ENCODE measurements at places on chromosomes 1 and 21. TPM values are rescaled to one million over a fixed set of nuclear protein-coding genes. Genes with fewer than 3 reads are reported as not detected.

DNA sequence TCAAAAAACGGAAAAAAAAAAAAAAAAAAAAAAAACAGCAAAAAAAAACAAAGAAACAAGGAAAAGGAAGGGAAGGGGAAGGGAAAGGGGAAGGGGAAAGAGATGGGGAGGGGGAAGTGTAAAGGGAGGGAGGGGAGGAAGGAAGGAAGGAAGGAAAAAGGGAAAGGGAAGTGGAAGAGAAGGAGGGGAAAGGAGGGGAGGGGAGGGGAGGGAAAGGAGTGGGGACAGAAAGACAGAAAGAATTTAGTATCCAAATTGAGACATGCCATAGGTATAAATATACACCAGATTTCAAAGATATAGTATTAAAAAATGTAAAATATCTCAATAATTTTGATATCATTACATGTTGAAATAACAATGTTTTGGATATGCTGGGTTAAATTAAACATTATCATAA, 25.8 kb downstream of the ARID4B start:
- no peak for DNase-seq

The KRTAP19-7 gene
- not detected for polyA plus RNA-seq

GRCh38 chr1:59638231-59638711, 176.5 kb upstream of the HOOK1 start:
- no peak for DNase-seq

DNA sequence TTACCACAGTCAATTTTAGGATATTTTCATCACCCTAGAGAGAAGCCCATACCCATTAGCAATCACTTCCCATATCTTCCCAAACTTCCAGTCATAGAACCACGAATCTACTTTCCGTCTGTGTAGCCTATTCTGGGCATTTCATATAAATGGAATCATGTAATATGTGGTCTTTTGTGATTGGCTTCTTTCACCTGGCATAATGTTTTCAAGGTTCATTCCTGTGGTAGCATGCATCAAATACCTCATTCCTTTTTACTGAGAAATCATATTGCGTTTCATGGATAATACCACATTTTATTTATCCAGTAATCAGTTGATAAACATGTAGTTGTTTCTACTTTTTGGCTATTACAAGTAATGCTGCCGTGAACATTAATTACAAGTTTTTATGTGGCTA, 21.5 kb downstream of the DESI2 start:
- DNase-seq, result no peak

The LCE1B gene
- polyA plus RNA-seq, result not detected

The LCE2B gene
- not detected for polyA plus RNA-seq

DNA sequence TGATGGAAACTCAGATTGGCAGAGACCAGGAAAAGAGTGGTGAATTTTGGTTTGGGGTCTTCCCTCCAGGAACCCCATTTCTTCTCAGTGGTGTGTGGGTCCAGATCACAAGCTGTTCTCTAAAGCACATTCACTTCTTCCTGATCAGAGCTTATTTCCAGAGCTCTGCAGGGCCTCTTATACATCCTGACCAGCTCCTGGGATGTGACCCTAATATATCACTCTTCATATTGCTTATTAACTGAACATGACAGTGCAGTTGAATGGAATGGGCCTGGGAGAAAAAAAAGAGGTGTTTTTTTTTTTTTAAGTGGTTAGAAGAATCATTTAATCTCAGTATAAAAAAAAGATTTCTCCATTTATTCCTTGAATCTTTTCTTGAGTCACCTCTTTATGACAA, 29.6 kb upstream of the DNM3 start:
- DNase-seq, result no peak

- no peak for DNase-seq
These were observed 26.2 kb upstream of the ADARB1 start for GRCh38 chr21:45048026-45048698.

- DNase-seq, result no peak
These were observed 53.5 kb downstream of the ITSN1 start for GRCh38 chr21:33695813-33696212.

DNA sequence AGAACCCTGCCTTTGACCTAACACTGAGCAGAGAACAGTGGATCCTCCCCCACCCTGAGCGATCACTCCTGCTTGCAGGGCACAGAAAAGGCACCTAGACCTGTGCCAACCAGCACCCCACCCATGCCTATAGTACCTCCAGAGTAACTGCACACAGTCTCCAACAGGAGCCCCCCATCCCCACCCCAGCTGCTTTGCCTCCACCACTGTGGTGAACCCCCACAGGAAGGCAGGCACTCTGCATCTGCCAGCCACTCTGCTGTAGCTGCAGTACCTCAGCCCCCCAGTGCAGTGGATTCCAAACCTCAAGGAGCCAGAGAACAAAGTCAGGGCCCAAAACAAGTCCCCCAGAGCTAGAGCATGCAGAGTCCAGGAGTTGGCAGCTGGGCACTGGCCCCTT, 10.7 kb downstream of the SPATC1L start:
- DNase-seq, result no peak

The KRTAP6-2 gene
- not detected for polyA plus RNA-seq

DNA sequence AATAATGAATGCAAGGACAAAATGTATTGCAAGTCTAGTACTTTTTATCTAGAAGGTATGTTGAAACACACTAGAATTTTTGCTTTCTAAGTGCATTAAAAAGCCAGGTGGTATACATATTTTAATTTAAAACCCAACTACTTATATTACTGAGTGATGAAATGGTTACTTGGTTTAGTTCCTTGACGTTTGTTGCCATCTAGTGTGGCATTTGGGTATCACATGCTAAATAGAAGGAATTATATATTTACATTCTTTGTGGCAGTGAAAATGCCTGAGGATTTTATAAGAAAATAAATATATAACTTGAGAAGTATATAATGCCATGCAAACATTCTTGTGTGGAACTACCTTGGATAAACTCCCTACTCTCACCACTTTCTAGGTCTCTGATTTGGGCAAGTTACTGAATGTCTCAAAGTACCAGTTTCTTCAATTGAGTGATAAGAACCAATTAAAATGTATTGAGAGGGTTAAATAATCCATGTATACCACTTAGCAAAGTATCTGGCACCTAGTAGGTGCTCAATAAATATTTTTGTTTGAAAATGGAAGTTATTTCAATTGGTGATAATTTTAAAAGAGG, 69.6 kb downstream of the SDCCAG8 start:
- no peak for DNase-seq

The CFHR4 gene
- not detected for polyA plus RNA-seq

GRCh38 chr21:34593954-34594531, 20.9 kb downstream of the RCAN1 start:
- DNase-seq, result no peak

The NTMT2 gene
- polyA plus RNA-seq, result not detected

GRCh38 chr1:36977731-36978406, 56.4 kb downstream of the GRIK3 start:
- no peak for DNase-seq

- no peak for DNase-seq
These were observed 47.1 kb downstream of the PRDM15 start for GRCh38 chr21:41831866-41832595.

DNA sequence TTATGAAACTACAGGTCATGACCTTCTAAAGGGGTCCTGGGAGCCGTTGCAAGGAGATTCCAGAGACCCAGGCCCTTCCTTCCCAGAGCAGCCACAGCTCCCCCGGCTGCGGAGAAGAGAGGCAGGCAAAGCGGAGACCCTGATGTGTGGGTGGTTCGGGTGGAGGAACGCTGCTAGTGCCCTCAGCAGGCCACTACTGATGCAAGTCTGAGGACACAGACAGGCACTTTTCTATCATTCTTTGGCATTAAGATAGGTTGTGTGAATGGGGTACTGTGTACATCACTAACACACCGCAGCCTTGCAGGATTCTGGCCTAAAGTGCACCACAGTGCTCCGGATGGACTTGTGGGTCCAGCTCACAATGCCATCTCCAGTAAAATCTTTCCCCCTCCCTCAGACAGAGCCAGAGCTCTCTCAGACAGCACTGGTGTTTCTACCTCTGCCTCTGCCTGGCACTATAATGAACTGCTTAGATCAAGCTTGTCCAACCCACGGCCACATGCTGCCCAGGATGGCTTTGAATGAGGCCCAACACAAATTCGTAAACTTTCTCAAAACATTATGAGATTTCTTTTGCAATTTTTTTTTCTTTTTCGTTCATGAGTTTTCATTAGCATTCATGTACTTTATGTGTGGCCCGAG, 121.4 kb downstream of the TGFBR3 start:
- DNase-seq, result no peak

The LCE1D gene
- polyA plus RNA-seq, result not detected

The CDA gene
- 4.2 TPM for polyA plus RNA-seq

DNA sequence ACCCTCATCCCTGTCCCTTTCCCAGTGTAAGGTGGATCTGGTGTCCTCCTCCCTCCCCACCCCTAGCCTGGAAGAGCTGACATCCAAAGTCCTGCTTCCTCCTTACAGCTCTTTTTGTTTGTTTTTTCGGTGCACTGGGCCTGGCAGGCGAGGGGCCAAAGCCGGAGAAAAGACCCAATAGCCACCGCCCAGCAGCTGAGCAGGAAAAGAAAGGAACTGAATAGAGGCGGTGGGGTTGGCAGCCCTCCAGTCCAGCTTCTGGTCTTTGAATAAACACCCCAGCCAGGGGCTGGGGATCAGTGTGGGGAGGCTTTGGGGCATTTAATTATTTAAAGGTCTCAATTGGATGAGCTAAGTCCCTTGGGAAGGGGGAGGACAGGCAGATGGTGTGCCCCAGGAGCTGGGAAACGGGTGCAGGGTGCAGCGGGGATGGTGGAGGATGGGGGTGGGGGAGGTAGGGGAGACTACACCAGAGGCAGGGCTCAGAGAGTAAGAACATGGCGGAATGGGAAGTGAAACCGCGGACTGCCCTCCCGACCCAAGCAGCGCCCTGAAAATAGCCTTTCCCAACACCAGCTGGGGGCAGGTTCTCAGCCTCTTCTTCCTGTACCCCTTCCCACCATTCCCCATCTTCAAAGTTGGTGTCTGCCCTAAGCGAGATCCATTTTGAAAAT, 20.2 kb downstream of the BTG2 start:
- DNase-seq, result peak; percentile 88

The IFI44 gene
- 45.0 TPM for polyA plus RNA-seq

- DNase-seq, result no peak
These were observed 20.9 kb downstream of the SLC9A1 start for GRCh38 chr1:27133991-27134390.

DNA sequence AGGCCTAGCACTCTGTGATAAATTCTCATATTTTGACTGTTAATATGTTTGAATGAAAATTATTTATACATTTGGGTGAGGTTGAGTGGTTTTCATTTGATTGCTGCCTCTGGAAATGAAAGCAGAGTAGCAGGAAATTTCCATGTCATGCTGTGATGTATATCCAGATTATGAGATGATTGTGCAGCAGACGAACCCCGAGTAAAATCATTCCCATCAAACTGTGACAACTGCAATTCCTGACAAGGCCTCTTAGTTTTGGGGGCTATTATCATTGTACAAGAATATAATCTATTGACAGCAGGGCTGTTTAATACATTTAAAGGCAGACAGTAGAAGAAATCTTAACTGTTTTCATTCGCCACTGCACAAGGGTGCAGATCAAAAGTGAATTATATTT, 134.8 kb downstream of the ATG4C start:
- DNase-seq, result no peak

DNA sequence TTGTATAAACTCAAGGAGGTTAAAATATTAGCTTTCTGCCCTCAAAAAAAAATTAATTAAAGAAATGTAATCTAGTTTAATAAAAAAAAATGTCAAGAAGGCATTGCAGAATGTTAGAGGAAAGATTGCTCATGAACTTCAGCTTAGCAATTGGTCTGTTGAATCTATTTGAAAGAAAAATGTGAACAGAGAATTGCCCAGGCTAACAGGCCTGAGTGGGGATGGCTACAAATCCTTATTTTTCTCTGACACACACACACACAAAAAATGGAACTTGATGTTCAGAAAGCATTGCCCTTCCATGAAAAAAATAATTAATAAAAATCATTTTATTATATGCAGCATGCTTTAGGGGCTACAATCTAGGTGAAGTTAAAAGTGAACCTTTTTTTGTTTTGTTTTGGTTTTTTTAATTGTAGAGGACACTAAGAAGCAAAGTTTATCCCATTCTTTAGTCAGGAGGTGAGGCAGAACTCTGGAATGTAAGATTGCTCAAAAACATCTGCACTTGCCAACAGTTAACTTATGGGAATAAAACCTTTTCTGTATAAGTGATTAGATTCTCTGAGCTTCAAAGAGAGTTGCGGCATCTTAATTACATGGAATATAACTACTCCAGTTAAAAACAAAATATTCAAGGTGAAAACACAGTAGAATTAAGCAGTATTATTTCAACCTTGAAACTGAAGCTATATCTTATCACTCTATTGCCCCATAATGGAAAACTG, 658.5 kb upstream of the ADGRL2 start:
- no peak for DNase-seq

The PCNX2 gene
- 11.4 TPM for polyA plus RNA-seq

DNA sequence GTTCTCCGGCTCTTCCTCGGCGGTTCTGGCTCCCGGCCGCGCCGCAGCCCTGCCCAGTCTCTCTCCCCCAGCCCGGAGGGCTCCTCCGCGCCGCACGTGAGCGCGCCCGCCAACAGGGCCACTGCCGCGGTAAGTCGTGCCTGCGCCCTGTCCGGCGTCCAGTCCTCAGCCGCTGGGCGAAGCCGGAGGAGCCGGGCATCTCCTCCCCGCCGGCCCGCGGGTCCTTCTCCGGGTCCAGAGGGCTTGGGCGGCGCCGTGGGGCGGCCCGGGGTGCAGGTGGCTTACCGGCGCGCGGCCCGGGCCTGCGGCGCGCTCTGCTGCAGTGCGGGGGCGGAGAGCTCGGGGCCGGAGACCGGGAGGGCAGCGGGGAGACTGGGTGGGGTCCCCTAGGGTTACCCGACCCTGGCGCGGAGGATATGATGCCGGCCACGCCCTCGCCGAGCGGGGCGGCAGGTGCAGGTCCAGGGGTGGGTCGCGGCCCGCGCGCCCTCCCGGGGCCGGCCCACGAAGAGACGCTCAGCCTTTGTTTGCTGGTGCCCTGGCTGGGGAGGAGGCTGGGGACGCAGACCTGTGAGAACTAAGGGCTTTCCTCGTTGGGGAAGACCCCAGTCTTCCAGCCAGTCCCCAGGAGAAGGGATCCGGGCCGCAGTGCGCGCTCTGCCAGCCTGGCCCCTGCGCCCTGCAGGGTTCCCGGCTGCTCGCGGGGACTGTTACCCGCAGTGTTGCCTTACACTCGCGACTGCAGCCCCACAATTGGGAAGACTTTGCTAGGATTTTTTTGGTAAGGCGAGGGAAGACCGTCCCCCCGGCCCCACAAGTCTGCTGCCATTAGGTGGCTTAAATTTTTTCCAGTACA, at the start of gene DOP1B:
TSS of gene DOP1B (plus strand) at position 10 of the 856 bp plus-strand sequence. CDS start 7,910 bp downstream, outside the sequence.
- no peak for DNase-seq

The OR2T2 gene
- not detected for polyA plus RNA-seq

Measured in spleen (tissue), 13 donors.